ENCODE measurements at places on chromosomes 16 and 17.

DNA sequence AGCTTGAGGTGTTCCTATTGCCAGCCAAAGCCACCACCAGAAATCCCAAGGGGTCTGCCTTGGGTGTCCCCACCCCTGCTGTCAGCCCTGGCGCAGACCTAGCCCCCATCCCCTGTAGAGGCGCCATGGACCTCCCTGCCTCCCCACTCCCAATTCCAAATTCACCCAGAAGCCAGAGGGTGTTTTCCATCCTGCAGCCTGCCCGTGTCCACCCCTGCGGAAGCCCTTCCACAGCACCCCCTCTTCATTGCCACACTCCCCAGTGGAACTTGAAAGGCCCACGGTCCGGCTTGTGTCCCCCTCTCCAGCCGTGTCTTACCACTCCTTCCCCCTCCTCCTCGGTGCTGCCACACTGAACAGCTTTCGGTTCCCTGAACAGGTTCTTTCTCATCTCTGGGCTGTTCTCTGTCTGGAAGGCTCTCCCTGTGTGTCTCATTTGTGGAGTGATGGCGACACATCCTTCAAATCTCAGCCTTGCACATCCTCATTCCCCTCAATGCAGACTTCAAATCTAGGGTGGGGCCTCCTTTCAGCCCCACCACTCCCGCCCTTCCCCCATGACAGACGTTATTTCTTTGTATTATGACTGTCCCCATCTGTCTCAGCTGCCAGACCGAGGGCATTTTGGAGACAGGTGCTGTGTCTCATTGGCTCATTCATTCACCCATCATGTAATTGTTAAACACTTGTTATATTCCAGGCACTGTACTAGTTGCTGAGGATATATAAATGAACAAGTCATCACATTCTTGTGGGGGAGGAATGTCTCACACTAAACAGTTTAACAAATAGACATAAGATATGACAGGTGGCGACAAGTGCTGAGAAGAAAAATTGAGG is 36.3 kb downstream of the ADGRG5 start:
- no peak for DNase-seq

DNA sequence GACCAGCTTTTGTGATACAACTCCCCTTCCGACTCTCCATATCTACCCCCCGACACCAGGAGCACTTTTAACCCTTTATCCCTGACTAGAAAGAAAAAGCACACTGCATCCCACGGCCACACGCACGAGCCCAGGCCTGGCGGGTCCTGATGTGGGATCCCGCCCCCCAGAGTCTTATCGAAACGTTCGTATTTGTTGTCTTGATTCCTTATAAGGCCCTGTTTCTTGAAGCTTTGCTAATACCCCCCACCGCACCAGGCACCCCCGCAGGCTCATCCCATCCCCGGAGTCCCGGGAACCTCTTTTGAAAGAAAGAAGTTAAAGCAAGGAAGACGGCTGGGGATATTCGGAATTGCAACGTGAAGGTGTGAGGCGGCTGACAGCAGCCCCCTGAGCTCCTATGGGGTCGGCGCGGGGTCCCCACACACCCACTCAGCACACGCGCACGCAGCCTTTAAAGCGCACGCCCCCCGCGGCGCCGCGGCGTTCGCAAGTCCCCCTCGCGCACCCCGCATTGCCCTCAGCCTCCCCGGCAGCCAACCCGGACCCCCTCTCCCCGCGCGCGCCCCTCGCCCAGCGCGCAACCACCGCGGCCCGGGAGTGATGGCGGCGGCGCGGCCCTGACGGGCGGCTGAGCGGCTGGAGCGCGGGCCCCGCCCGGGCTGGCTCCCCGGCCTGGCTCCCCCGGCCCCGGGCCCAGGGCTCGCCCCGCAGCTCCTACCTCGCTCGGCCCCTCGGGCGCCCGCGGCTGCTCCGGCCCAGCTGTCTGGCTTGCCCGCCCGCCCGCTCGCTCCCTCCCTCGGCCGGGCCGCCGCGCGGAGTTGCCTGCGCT is 448 bp downstream of the STAT5B start:
- no peak for DNase-seq

- DNase-seq = no peak
Measured at GRCh38 chr17:18043491-18043890, 4.3 kb downstream of the GID4 start.

DNA sequence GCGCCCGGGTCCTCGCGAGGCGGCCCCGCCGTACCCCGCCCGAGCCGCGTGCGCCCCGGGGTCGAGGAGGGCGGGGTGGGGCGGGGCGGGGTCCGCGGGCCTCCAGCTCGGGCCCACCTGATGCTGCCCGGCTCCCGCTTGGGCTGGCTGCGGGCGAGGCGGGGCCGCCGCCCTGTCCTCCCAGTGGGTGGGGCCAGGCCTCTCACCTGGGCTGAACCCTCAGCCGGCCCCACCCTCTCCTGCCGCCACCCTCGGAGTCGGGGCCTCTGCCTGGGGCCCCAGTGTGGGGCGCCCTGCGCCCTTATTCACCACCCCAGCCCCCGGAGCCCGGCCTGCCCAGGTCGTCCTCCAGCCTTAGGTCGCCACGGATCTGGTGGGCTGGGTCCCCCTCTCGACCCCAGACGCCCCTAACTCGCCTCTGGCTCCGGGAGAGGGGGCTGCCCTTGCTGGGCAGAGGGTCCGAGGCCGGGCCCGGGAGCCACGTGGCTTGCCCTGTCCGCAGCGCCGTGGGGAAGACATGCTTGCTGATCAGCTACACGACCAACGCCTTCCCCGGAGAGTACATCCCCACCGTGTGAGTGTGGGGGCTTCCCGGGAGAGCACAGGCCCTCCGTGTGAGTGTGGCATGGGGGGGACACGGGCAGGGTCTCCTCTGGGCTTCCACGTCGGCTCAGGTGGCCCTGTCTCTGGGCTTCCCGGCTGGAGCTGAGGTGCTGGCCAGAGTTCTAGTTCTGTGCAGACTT is 578 bp downstream of the RAC3 start:
- no peak for DNase-seq

DNA sequence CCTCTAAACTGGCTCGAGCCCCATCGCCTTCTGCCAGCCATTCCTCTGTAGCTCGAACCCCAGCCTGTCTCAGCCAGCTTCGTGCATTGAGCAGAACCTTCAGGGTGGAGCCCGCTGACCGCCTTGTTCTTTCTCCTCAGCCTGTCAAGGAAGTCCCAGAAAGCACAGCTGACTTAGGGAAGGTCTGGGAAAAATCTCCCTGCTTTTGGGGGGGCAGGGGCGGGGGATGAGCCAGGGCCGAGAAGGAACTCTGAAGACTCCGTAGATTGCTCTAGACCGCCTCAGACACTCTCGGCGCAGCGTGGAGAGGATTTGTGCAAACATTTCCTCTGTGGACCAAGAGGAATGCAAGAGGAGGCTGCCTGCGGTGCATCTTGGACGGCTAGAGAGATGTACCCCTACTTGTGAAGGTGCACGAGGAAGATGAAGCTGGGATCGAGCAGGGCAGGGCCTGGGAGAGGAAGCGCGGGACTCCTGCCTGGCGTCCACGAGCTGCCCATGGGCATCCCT is at the start of gene GLP2R:
TSS of gene GLP2R (plus strand) at position 284 of the 510 bp plus-strand sequence. CDS start at position 424, 140 bp downstream.
- DNase-seq = no peak

- DNase-seq = no peak
Measured at GRCh38 chr16:4611337-4612021, 3.2 kb downstream of the UBALD1 start.

DNA sequence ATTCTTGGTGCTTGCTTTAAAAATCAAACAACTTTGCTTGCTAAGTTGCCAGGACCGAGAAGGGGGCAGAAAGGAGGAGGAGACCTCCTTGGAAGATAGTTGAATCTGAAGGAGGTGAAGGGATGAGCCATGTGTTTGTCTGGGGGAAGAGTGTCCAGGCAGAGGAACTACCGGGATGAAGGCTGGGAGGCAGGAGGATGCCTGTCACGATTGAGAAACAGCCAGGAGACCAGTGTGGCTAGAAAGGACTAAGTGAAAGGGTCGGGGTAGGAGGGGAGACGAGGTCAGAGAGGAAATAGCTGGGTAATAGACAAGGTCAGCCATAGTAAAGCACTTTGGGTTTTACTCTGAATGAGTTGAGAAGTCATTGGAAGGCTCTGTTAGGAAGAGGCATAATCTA is 38.9 kb upstream of the CSNK2A2 start:
- DNase-seq = no peak

DNA sequence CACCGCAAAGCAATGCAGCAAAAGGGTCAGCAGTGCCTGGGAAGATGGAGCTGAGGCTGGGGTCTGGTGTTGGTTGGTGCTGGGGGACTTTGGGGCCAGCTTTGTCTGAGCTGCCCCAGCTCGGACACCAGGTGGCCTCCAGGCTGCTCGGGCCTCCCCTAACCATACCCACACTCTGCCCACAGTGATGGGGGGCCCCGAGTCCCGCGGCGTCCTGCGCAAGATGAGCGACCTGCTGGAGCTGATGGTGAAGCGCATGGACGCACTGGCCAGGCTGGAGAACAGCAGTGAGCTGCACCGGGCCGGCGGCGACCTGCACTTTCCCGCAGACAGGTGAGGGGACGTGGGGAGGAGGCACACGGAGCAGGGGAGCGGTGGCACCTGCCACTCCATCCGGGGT is 13.8 kb downstream of the MGAT5B start:
- DNase-seq = no peak

GRCh38 chr17:43641416-43641815 is 20.3 kb downstream of the MEOX1 start:
- no peak for DNase-seq

GRCh38 chr17:48169926-48170325 is 62.4 kb downstream of the SNX11 start:
- no peak for DNase-seq

- DNase-seq = no peak
Measured at GRCh38 chr16:54110016-54110981, 176.3 kb downstream of the IRX3 start.

DNA sequence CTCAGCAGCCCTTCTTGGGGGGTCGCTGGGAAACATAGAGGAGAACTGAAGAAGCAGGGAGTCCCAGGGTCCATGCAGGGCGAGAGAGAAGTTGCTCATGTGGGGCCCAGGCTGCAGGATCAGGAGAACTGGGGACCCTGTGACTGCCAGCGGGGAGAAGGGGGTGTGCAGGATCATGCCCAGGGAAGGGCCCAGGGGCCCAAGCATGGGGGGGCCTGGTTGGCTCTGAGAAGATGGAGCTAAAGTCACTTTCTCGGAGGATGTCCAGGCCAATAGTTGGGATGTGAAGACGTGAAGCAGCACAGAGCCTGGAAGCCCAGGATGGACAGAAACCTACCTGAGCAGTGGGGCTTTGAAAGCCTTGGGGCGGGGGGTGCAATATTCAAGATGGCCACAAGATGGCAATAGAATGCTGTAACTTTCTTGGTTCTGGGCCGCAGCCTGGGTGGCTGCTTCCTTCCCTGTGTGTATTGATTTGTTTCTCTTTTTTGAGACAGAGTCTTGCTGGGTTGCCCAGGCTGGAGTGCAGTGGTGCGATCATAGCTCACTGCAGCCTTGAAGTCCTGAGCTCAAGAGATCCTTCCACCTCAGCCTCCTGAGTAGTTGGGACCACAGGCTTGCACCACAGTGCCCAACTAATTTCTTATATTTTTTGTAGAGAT is 3.4 kb downstream of the STH start:
- no peak for DNase-seq

DNA sequence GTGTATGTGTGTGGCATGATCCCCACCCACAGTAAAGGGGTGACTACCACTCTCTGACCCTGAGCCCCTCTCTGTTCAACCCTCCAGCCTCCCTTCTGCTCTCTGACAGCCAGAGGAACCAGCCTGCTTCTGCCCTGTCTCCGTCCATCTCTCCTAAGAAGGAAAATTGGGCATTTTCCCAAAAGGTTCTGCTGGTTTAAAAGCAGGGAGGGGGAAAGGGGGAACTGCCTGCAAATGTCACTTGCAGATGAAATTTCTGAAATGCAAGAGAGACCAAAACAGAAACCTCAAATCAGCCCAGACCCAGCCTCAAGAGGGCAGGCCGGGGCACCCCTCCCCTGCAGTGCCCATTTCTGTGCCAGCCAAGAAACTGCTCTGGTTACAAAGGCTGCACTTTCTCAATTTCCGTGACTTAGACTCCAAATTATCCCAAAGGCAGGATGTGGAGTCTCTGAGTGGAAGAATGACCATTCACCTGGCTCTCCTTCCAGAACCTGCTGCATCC is 197.9 kb downstream of the RBFOX3 start:
- DNase-seq = no peak

DNA sequence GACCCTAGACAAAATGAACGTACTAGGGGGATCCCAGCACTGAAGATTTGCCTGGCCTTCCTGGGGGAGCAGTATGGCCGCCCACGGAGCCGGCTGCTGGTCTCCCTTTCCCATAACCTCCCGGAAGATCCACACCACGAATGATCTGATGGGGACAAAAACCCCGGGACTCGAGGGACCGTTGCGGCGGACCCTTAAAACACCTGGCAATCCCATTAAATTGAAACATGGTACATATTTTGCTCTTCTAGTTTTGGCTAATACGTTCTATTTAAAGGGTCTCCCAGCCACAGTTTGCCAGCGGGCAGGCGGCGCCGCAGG is 45.2 kb upstream of the LCMT1 start:
- no peak for DNase-seq
